Renal pelvis (tissue), 12 donors: ENCODE measurements at places on chromosomes 7 and 10.

GRCh38 chr7:26546508-26547053 lies 254.9 kb downstream of the SNX10 start:
- no peak for DNase-seq

DNA sequence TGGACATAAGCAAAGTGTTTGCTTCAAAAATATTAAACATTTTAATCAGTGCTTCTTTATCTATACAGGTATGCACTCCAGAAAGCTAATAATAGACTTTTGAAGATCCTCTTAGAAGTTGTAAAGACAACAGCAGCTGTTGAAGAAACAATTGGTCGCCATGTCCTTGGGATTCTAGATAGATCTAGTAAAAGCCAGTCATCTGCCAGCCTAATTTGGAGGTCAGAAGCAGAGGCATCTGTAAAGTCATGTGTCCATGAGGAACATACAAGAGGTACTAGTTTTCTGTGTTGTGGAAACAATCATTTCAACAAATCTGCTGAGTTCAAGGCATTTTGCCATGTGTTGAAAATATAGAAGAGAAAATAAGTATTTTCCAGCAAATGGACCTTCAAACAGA lies 89.3 kb downstream of the CYP51A1 start:
- DNase-seq = no peak

DNA sequence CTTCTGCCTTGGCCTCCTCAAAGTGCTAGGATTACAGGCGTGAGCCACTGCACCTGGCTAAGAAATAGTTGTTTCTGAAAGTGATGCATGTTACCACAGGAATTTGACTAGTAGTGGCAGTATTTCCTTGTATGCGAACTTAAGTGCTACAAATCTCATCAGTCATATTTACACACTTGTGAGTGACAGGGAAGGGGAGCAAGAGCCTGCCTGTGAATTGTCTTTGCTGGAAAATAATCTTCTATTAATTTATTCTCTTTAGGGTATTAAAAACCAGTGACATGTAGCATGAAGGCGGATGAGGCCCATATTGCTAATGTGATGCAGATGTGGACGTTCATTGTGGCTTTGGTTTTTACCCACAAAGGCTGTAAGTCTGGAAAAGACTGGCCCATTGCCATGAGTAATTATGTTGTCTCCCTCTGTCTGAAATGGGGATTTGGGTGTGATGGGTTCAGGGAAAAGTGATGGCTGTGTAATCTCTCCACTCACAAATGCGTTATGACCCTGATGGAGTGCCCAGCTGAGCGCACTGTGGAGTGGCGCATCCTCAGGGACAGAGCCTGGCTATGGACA lies 97.6 kb downstream of the CCNY start:
- peak; percentile 27 for DNase-seq

GRCh38 chr7:128888756-128889095 lies 21.8 kb downstream of the KCP start:
- DNase-seq = no peak

GRCh38 chr7:77182261-77182660 lies 17.4 kb downstream of the FGL2 start:
- no peak for DNase-seq

- no peak for DNase-seq
Measured at GRCh38 chr7:13017333-13017857, 330.0 kb downstream of the ARL4A start.

GRCh38 chr7:405489-406211 lies 114.0 kb downstream of the PDGFA start:
- peak; percentile 49 for DNase-seq

GRCh38 chr10:26335574-26336093 lies 102.5 kb upstream of the APBB1IP start:
- DNase-seq = no peak

- peak; percentile 49 for DNase-seq
Measured at GRCh38 chr10:110919971-110920881, 822 bp downstream of the SHOC2 start.
